Skeletal muscle cell (primary cell): ENCODE measurements at places on chromosomes 5 and 9.

GRCh38 chr9:87267251-87268070, 230.2 kb upstream of the DAPK1 start:
- peak; percentile 63 for DNase-seq

- no peak for DNase-seq
Measured at GRCh38 chr9:28301281-28301680, 728.0 kb upstream of the C9orf72 start.

- no peak for DNase-seq
Measured at GRCh38 chr5:34486849-34487158, 169.3 kb upstream of the RAI14 start.

- no peak for DNase-seq
Measured at GRCh38 chr5:161027763-161028162, 175.8 kb upstream of the ATP10B start.

GRCh38 chr5:126628102-126628501, 27.4 kb downstream of the PHAX start:
- DNase-seq = no peak

- no peak for DNase-seq
Measured at GRCh38 chr5:151682751-151683331, 3.9 kb downstream of the SPARC start.

DNA sequence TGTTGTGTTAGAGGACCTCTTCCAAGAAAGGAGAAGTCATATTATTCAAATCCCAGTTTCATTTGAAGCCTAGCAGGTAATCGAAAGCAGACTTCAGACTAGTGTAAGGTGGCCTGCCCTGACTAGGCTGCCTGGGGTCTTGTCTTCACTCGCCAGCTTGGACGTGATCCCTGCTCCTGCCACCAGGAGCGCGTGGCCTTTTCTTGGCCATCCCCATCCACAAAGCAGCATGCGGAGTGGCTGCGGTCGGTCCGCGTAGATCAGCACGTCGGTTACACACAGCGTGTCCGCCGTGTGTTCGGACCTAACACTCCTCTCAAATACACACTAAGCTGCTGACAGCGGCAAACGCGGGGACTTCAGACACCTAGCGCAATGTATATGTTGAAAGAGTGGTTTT, 37.3 kb downstream of the CFAP77 start:
- no peak for DNase-seq

- no peak for DNase-seq
Measured at GRCh38 chr9:7234144-7234543, 476.4 kb downstream of the KDM4C start.

DNA sequence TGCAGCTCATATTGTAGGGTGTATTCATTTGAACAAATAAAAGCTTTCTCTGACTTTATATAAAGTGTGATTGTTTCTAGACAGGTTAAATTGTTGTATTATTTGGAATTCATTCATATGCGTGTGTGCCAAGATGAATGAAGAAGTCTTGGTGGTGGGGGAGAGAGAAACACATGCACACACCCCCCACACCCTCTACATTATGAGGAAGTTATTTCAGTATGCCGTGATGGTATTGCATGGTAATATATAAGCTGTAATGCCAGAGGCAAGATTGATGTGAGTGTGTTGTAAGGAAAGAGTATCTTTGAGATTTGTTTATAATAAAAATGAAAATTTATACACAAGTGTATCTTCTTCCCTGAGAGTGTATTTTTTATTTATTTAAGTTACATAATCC, 71.0 kb downstream of the IPO11 start:
- DNase-seq = no peak

DNA sequence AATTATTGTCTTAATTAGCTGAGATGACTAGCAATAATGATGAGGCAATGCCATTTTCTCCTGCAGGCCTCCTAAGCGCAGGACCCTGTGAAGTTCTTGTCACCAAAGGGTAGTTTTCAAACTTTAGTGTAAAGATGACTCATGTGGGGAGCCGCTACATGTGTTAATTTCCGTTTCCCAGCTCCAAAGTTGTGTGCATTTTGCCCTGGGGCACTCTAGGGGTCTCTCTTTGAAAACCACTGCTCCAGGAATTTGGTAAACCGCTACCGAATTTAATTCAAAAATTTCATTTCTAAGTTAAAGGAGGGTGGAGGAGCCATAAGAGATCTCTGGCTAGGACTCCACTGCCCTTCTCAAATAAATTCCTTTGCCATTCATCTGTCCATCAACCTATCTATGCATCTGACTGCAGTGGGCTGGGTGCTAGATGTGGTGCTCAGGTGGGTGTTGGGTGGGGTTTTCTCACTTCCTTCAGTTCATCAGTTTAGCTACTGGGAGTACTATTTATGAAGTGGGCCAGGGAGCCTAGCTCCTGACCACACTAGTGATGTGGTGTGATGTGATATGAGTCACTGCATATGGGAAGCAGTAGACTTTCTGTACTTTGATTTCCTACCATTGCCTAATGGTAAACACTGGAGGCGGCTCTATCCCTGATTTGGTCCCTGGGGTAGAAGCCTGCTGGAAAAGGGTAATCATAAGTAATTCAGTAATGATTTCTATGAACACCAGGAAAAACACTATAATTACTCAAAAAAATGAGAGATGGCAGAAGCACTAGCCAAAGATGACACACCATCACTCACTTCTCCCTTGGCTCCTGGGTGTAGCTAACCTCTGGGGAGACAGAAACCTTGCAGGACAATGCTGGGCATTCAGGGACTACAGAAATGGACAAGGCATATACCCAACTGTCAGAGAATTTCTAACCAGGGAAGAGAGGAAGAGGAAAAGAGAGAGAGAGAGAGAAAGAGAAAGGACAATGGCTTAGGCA, 4.0 kb upstream of the ZSWIM6 start:
- peak; percentile 89 for DNase-seq

GRCh38 chr9:21155501-21155900, 11.0 kb downstream of the IFNA21 start:
- DNase-seq = no peak

GRCh38 chr9:99019510-99020331, 76.0 kb downstream of the COL15A1 start:
- DNase-seq = peak; percentile 88

DNA sequence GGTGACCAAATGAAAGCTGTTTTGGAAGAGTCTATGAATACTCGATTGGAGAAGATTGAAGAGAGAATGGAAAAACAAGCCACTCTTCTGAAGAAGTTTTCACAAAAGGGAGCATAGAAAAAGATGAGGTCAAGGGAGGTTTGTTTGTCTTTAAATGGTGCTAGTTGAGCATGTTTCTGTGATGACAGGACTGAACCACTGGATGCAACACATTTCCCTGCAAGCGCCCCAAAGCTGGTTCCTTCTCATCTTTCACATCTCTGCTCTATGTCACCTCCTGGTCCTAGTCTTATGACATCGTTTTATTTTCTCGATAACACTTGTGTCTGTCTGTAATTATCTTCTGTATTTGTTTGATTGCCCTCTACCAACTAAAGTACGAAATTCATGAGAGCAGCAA, 3.8 kb upstream of the CCDC192 start:
- DNase-seq = no peak
